ENCODE measurements at places on chromosomes 6 and 20. TPM values are rescaled to one million over a fixed set of nuclear protein-coding genes. Genes with fewer than 3 reads are reported as not detected.

HAO1 gene
- total RNA-seq, result 0.07 TPM

PAK1IP1 gene
- 29.6 TPM for total RNA-seq

WFDC12 gene
- not detected for total RNA-seq

TAAR9 gene
- total RNA-seq, result not detected

HLA-DPB1 gene
- 10.3 TPM for total RNA-seq

APMAP gene
- 134 TPM for total RNA-seq

SLC17A3 gene
- total RNA-seq, result not detected

NFATC2 gene
- total RNA-seq, result 1.7 TPM

SUN5 gene
- not detected for total RNA-seq

FERMT1 gene
- 2.2 TPM for total RNA-seq

HBS1L gene
- total RNA-seq, result 163 TPM

IMPG1 gene
- not detected for total RNA-seq

EPM2A gene
- total RNA-seq, result 9.0 TPM

SMIM26 gene
- 114 TPM for total RNA-seq

FAM83B gene
- 0.04 TPM for total RNA-seq

HSF2 gene
- 20.2 TPM for total RNA-seq

OR2B6 gene
- total RNA-seq, result not detected

SLC52A3 gene
- total RNA-seq, result not detected

ENPP3 gene
- total RNA-seq, result under 0.01 TPM

NKX2-4 gene
- not detected for total RNA-seq

SLC22A7 gene
- not detected for total RNA-seq

VAPB gene
- total RNA-seq, result 12.3 TPM

Data from pulmonary artery endothelial cell (primary cell).